NCI-H1092 (cell line): ENCODE measurements at places on chromosomes 5 and 9.
A peak's percentile ranks its signal among the peaks of the same experiment; 100 is the strongest.

GRCh38 chr5:33631786-33632185 lies 191.0 kb downstream of the TARS1 start:
- DNase-seq = no peak

- no peak for DNase-seq
Observed at GRCh38 chr5:33734537-33734936, 157.3 kb downstream of the ADAMTS12 start.

DNA sequence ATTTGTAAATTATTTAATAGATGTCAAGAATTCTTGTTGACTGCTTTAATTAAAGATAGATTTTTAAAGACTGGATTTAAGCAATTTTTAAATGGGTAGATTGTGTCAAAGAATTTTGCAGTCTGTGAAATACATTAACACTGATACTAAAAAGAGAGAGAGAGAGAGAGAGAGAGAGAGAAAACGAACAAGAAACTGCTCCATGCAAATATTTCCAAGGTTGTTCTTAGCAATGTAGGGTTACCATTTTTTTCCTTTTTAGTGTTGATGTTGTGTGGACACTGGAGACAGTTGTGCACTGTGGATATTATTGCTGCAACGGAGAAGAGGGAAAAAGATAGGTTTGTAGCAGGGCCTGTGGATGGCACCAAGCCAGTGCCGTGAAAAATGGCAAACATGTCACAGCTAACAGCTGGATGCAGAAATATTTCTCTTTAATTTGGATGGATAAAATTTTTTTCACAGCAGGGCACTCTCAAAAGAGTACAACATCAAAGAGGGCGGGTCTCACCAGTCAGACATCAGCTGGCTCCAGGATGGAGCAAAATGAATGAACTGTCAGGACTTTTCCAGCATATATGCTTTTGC lies 58.2 kb downstream of the PRDM6 start:
- no peak for DNase-seq

DNA sequence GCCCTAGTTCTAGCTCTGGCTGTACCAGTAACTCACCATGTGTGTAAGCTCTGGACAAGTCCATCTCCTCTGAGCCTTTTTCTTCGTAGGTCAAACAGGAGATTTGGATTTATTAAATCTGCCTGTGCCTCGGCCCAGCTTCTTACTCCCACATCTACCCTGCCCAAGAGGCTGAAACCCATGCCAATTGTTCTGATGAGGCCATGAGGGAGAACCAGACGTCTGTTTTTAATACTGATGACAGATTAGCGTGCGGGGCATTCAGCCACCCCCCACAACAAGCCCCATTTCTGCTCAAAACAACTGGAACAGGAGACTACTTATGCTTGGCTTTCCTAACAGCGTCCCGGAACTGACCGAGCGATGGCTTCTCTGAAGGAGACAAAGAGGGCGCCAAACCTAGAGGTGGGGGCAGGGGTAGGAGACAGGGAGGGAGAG lies 81.2 kb upstream of the TRIM32 start:
- DNase-seq = no peak

- peak; percentile 9 for DNase-seq
Observed at GRCh38 chr9:97386733-97387503, 25.0 kb upstream of the TDRD7 start.

- DNase-seq = no peak
Observed at GRCh38 chr5:25955337-25955736, 1083.0 kb downstream of the CDH9 start.

DNA sequence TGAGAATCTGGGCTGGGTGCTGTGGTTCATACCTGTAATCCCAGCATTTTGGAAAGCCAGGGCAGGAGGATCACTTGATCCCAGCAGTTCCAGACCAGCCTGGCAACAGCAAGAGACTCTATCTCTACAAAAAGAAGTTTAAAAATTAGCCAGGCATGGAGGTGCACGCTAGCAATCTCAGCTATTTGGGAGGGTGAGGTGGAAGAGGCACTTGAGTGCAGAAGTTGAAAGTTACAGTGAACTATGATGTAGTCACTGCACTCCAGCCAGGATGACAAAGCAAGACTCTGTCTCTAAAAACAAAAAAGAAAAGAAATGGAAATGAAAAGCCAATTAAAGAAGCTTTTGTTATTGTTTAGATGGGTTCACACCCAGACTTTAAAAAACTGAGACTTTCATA lies 131.6 kb upstream of the RASA1 start:
- DNase-seq = no peak

GRCh38 chr9:28650327-28650726 lies 1077.0 kb upstream of the C9orf72 start:
- DNase-seq = no peak

DNA sequence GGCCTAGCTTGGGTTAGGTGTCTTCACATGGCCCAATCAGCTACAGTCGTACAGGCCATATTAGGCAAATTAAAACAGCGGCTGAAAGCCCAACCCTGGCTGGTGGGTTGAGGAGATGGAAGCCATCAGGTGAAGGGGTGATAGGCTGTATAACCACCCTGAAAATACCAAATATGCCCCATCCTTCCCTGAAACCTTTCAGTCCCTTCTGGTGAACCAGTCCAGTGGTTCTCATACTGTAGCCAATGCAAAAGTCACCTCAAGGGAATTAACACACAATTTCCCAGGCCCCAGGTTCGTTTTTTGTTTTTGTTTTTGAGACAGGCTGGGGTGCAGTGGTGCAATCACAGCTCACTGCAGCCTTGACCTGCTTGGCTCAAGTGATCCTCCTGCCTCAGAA lies 19.8 kb upstream of the KCNV2 start:
- no peak for DNase-seq

DNA sequence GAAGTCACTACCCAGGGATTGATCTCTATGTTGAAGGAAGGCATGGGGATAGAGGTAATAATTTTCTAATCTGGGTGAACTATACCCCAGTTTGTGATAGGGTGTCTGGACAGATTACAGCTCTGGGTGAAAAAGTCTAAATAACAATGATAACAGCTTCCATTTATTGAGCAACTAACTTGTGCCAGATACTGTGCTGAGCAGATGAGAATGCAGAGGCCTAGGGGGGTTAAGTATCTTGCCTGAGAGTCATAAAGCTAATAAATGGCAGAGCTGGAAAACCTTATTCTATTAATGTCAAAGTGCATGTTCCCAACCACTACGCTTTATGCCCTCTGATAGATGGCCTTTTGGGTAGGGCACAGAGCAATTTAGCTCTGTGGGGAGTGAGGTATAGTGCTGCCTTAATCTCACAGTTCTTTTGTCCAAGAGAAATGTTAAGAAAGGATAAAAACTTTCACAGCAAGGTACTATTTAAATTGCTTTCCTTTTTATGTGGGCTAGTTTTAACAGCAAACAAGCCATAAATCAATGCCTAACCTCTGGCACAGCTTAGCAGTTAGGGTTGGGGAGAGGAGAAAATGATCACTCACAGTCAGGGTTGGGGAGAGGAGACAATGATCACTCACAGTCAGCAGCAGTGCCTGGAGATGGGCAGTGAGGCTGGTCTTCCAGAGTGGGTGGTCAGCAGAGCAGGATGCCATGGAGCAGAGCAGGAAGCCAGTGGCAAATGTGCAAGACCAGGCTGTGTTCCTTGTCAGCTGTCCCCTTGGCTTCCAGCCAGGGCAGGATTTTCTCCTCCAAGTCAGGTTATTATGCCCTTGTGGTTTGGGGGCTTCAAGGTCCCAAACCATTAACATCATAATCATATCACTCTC lies 187.0 kb downstream of the CARTPT start:
- no peak for DNase-seq

DNA sequence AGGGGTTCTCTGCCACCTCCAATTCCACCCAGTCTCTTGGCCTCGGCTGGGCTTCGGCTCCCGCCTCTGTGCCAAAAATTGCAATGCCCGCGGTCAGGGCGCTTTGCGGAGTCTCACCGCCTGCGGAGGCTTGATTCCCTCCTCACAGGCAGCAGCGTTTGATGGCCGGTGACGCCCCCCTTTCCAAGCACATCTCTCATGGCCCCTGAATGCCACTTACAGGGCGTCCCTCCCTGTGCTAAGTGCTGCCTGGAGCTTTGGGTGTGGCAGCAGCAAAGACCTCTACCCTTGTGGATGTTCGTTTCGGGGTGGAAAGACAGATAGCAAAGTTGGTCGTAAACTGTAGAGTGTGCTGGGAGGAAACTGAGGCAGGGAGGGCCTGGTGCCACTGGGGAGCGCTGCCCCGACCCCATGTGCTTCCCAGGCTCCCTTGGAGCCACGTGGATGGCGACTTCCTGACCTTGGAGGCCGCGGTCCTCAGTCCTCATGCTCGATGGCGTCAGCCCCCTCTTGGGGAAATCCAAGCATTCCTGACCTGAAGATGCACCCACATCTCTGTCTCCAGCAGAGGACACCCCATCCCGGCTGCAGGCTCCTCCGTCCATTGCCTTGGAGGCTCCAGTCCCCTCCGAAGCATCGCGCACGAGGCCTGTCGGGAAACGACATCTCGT lies 249.2 kb upstream of the IRX4 start:
- DNase-seq = no peak

DNA sequence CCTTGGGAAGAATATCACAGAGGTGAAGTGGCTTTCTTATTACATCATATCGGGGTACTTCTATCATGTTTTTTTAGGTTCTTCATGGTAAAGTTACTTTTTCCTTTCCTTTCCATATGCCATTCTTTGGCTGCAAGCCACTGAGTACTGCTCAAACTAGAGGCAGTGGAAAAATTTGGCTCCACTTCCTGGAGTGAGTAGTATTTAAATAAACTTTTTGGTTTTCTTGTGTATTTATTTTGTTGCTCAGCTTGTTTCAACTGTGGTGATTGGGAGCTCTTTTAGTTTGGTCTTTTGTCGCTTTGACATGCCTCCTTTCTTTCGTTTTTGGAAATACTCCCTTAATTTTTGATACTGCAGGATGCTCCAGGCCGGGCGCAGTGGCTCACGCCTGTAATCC lies 69.8 kb downstream of the WDR70 start:
- DNase-seq = no peak

- DNase-seq = no peak
Observed at GRCh38 chr9:89766991-89767390, 162.2 kb downstream of the GADD45G start.

- no peak for DNase-seq
Observed at GRCh38 chr5:1348986-1349245, 4.0 kb upstream of the CLPTM1L start.

- DNase-seq = no peak
Observed at GRCh38 chr5:151041577-151042268, 21.3 kb downstream of the GPX3 start.

DNA sequence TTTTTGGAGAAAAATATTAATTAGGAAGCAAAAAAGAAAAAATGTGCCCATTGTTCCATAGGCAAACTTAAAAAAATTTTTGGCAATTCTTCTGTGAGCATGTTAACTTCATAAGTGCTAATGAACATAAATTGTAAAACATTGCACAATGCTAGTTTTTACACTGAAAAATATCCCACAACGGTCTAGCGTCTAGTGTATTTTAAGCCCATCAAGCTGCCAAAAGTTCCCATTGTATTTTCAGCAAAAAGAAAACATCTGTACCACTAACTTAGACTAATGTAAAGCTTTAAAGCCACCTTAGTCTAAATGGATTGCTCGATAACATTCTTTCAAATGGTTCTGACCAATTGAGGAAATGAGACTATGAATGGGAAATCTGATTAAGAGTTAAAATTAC lies 2.8 kb downstream of the NR6A1 start:
- DNase-seq = no peak

DNA sequence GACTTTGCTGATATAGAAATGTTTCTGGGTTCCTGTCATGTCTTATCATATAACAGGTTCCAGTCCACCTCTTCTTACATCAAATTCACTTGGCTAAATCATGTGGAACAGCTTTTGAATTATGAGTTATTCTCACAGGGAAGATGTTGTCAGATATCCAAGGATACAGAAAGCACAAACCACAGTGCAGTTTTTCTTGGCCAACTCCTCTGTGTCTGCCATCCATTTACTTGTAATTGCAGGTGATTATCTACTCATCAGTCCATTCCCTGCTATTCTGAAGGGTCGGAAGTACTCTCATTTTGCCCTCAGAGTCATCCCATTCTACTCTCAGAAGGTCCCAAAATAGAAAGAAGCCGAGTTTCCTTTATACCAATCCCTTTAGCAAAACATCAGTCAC lies 10.0 kb downstream of the MARCHF11 start:
- no peak for DNase-seq

- peak; percentile 9 for DNase-seq
Observed at GRCh38 chr5:1468247-1468612, 23.0 kb upstream of the SLC6A3 start.

DNA sequence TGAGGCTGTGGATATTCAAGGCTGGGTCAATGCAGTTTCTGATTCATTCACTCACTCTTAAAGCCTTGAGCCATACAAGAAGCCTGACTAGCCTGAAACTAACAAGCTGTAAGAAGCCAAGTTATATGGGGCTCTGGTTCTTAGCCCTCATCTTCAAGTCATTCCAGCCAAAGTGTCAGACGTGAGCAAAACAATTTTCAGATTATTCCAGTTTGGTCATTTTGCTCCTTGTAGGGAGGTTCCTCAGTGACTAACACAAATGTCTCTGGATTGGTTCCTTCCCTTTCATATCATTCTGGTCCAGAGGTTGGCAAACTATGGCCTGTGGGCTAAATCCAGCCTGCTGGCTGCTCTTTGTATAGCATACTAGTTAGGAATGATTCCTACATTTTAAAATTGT lies 12.5 kb upstream of the SHOC1 start:
- no peak for DNase-seq

- no peak for DNase-seq
Observed at GRCh38 chr5:159741829-159742322, 174.4 kb upstream of the ADRA1B start.

- DNase-seq = no peak
Observed at GRCh38 chr9:21591221-21592062, 109.3 kb upstream of the IFNE start.

DNA sequence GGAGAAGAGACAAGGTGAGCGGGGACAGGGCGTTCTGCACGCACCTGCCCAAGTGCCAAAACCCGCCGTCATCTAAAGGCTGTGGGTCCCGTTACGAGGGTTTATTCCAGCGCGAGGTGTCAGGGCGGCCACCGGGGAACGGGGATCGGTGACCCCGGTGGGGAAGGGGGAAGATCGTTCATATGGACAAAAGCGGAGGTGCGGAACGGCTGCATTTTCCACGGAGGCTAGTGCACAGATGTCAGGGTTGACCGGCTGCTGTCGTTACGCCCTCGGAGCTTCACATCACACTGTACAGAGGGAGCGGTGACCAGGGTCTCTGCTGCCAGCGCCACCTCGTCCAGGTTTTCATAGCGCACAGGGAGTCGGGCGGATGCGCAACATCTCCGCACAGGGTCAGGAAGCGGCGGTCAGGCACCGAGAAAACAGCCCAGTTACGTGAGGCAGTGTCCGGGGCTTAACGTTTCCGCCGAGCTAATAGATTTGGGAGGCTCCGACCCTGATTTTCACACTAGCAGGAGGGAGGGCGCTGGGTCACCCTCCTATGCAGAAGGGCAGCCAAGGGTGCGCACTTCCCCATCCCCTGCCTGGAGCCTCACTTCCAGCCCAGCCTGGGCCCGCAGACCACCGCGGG lies 13.5 kb downstream of the BTNL9 start:
- no peak for DNase-seq

GRCh38 chr5:25295067-25295466 lies 650.3 kb upstream of the CDH10 start:
- DNase-seq = no peak

DNA sequence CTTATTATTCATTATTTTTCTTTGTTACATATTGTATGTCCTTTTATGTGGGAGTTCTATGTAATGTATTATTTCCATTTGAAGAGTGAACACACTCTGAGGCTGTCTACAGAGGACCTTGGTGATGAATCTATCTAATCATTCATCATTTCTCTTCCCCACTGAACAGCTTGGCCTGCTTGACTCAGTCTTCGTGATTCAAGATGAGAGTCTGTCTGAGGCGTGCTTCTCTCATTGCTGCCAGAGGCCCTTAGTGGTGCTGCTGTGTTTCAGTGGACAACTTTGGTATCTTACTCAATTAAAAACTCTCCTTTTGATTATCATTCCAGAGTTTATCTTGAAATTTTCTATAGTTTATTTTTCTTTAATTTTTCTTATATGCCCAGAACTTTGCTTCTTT lies 318.1 kb upstream of the DAB2 start:
- no peak for DNase-seq
